ENCODE measurements at places on chromosomes 12 and 14.

DNA sequence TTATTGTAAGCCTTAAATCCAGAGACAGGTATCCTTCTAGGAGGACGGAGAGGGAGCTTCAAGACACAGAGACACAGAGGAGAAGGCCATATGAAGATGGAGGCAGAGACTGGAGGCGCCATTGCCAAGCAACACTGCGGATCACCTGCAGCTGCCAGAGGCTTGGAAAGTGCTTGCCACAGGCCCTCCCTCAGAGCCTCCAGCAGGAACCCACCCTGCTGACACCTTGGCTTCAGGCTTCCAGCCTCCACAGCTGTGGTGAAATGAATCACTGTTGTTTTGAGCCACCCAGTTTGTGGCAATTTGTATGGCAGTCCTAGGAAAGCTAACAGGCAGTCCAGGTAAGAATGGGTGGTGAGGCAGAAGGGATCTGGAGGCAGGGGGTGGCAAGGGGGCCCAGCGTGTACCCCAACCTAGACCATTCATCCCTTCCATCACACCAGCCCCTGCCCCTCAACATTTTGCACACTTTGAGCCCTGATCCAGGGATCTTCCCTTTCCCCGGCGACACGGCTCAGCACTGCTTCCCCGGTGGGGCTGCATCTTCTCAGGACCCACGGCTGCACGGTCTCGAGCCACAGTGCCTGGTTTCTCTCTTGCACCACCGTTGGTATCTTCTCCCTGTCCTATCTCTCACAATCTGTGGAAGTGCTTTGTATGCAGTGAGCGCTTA lies 22.3 kb upstream of the BCDIN3D start:
- no peak for DNase-seq

GRCh38 chr12:116712458-116713303 lies 25.2 kb downstream of the SPRING1 start:
- DNase-seq: peak; percentile 84

- no peak for DNase-seq
Observed at GRCh38 chr12:52585946-52586345, 12.3 kb upstream of the KRT74 start.

GRCh38 chr14:87081004-87081403 lies 912.0 kb downstream of the GALC start:
- no peak for DNase-seq

DNA sequence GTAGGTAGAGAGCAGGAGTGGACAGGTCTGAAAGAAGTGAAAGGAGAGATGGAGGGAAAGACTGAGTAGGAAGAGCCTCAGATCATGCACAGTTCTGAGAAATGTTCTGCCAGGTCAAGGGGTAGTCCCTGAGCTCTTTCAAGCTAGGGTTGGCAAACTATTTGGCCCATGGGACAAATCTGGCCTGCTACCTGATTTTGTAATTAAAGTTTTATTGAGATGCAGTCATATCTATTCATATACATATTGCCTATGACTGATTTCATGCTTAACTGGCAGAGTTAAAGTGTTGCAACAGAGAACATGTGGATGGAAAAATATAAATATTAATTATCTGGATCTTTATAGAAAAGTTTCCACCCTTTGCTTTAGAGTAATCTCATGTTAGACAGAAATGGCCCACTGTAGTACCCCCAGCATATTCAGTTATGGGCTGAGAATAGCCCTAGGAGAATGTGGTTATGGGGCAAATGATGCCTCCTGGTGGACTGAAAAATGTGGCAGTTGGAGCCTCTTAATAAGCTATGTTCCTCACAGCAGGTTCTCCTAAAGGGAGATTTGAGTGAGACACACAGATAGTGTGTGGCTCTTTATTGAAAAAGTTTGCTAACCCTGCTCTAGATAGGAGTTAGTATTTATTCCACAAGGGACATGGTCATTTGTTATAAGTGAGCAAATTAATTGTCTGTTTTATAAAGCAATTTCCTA lies 476.9 kb downstream of the LRIG3 start:
- no peak for DNase-seq

GRCh38 chr14:91004987-91005386 lies 55.5 kb downstream of the RPS6KA5 start:
- no peak for DNase-seq

DNA sequence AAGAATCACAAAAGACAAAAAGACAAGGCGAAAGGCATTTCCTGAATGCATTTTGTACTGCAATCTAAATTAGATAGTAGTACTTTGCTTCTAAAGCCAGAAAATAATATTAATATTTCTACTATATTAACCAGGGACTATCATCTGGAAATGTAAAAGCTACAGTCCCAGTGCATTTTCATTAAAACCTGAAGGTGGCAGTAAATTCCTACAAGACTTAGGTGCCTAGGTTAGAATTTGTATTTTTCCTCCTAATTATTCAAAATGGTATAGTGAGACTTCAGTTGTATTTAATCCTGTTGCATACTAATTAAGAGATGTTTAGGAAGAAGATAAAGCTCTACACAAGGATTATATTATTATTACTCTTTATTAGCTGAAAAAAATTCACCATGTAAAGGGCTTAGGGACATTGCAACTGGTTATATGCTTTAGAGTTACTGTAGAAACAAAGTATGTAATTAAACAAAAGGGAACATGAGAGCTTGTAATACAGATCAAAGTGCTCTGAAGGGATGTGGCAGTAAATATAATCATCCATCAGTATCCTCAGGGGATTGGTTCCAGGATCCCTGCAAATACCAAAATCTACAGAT lies 53.6 kb downstream of the BRMS1L start:
- no peak for DNase-seq

DNA sequence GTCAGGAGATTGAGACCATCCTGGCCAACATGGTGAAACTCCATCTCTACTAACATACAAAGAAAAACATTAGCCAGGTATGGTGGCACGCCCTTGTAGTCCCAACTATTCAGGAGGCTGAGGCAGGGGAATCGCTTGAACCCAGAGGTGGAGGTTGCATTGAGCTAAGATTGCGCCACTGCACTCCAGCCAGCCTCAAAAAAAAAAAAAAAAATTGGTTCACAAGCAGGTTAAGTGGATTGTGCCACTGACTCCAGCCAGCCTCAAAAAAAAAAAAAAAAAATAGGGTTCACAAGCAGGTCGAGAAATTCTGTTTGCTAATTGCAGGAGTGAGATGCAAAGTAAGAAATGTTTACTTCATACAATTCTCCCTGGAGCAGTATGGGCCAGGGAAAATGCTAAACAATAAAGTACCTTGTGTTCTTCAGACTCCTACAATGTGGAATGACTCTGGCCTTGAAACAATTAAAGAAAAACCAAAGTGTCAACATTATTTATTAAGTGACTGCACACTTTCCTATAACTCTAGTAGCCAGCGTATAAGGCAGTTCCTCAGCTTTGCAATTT lies 6.1 kb downstream of the EDDM3B start:
- no peak for DNase-seq

DNA sequence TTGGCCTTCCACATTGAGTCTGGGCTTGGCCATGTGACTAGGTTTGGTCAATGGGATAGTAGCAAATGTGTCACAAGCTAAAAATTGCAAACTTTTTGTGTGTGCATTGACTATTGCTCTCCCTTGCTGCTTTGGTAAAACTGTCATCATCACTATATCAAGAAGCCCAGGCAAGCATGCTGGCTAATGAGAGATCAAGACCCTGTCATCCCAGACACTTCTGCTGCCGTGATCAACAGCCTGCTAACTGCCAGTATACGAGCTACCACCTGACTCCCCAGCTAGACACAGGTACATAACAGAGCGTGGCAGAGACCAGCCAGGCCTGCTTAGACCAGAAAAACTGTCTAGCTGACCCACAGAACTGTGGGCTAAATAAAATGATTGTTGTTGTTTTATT lies 456.7 kb upstream of the DCN start:
- DNase-seq: no peak

GRCh38 chr14:76152333-76152681 lies 585 bp downstream of the GPATCH2L start:
- no peak for DNase-seq

- no peak for DNase-seq
Observed at GRCh38 chr12:101968770-101969169, 91.4 kb downstream of the DRAM1 start.

DNA sequence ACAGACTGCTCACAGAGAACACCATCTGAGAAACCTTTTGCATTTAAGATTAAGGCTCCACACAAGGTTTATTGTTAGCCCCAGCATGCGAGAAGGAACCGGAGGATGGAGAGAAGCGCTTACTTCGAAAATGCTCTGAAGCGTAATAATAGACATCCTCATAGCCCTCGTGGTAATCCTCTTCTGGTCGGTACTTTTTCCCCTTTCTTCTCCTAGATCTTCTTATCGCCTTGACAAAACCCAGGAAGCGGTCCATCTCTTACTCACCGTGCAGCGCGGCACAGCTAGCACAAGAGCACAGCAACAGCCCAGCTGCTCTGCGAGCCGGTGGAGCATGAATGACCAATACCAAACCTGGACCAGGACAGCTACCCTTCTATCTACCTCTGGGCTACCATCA lies 125.1 kb upstream of the GRIP1 start:
- DNase-seq: no peak

GRCh38 chr12:104131609-104132008 lies 6.4 kb downstream of the NFYB start:
- DNase-seq: no peak

DNA sequence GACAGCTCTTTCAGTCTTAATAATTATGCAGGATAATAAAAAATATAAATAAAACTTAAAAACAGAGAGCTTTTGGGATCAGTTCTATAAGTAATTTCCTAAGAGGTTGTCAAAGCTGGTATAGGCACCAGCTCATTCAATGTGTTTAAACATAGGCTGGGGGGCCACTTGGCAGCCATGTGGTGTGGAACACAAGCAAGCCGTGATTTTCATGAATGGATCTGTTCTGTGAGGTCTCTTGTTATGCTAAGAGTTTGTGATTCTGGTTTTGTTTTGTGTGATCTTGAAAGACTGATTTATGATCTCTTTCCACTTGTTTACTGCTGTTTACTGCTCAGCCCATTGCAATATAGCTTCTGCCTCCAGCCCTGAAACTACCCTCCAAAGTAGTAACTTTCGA lies 240.9 kb downstream of the FBXL14 start:
- DNase-seq: no peak

DNA sequence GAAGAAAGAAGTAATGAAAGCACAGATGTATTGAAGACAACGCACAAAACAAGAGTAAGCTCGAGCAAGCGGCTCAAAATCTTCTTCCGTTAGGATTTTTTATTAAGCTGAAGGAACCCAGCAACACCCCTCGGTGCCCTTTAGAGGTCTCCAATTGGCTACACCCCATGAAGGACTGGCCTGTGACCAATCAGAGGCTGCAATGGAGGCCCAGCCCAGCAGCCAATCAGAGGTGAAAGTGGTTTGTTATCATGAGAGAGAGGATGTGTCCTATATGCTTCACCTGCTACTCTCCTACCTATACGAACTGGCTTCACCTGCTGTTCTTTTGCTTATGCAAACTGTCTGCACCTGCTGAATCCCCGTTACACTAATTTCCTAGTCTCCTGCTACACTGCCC lies 358.8 kb downstream of the C12orf50 start:
- no peak for DNase-seq

- no peak for DNase-seq
Observed at GRCh38 chr12:131908092-131909080, 14.0 kb downstream of the ULK1 start.

DNA sequence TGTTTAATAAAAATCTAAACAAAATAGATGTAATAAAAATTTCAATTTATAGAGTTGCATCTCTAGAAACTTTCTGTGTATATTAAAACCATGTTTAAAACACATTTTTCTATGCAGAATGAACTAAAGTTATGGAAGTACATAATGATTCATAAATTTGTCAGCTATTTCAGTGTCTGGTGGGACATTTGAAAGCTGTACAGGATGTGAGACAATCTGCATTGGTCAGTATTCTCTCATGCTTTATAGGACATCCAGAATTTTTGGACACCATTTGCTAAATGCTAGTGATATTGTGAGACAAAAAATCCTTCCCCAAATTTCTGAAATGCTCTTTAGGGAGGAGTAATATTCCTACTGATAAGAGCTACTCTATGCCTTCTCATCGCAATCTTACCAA lies 13.3 kb downstream of the GPR135 start:
- no peak for DNase-seq

- no peak for DNase-seq
Observed at GRCh38 chr12:110563702-110564470, 19.2 kb downstream of the PPTC7 start.

DNA sequence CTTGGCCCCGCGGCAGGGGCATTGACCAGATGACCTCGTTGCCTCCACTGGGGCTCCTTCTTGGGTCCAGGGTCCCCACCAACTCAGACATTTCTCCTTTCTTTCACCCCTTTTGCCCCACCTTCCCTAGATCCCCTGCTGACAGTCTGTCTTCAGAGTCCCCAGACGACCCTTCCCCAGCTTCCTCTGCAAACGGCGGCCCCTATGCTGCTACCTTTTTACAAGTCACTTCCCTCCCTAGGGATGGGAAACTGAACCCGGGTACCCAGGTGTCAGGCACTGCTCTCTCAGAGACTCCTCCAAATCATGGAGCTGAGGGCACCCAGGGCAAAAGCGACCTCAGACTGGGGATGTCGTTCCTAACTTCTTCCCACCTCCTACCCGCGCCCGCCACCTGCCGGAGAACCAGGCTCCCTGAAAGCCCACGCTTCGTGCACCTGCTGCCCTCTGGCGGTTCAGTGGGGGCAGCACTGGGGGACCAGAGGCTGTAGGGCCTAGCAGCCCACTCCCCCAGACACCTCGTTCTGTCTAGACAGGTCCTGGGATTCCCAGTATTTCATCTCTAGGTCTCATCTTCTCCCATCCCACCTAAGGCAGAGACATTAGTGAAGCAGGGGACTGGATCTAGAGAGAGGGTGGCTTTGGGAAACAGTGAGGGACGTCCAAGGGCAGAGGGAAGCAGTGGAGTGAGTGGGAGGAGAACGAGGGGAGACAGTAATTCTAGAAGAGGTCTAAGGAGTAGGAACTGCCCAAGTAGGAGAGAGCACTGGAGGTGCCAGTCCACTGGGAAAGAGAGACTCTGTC lies 4.9 kb downstream of the ZNF385A start:
- peak; percentile 79 for DNase-seq

DNA sequence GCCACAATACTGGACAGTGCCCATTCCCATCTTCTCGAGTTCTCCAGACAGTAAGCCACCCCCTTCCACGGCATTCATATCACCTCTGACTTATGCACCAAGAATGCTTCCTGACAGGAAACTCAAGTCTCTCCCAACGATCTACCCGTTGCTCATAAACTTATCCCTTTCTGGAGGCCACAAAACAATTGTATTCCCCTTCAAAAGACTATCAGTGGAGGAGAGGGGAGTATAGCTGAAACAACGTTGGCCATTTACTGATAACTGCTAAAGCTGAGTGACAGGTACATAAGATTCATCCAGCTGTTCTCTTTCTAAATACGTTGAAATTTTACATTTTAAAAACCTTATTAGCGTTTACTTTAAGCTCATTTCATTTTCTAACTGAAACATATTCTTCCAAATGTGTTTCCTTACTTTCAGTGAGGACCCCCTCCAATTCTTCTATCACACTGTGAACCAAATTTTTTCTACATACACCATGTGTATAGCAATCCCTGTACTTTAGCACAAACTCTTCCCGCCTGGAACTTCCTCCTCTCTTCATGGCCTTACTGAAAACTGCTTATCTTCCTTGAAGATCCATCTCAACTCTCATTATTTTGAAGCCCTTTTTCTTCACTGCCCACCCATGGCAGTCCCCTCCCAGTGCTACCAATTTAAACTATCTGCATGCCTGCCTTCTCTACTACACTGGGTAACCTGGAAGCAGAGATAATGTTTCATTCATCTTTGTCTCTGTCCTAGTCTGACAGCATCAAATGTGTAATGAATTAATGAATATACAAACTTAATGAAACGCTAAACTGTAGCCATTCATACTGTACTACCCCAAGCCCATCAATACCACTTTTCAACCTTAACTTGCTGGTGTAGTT lies 28.8 kb downstream of the ATXN2 start:
- no peak for DNase-seq
